ENCODE measurements at places on chromosomes 3 and 15. TPM values are rescaled to one million over a fixed set of nuclear protein-coding genes. Genes with fewer than 3 reads are reported as not detected.

GRCh38 chr15:101813803-101814534 lies 2.0 kb downstream of the OR4F15 start:
- DNase-seq = no peak

GRCh38 chr15:42151736-42152135 lies 4.7 kb downstream of the PLA2G4F start:
- DNase-seq = no peak

DNA sequence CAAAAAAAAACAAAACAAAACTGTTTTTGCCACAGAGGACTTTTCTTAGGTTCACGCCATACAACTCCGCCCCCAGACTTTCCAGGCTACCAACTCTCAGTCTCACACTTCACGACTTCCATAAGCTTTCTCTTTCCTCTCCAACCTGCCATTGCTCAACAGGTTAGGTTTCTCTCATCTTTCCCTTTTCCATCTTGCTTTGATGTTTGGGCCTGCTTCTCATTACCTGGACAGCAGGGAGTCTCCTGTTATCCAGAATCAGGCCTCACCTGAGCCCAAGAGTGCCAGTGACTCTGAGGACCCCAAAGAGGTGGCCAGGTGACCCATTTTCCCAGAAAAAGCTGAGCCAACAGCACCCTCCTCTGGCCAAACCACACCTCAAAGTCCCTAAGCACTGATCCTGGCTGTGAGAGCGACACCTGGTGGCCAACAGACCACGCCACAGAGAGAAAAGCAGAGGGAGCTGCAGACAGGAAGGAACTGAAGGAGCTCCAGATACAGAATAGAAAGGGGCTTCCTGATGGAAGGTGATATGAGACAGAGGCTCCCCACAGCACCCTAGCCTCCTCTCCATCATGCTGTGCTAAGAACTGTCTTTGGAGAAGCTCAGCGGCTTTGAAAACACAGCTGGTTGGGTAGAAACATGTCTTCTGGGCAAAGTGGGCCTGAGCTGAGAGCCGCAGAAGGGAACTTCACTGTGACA lies 4.0 kb downstream of the CCDC51 start:
- peak; percentile 83 for DNase-seq

DNA sequence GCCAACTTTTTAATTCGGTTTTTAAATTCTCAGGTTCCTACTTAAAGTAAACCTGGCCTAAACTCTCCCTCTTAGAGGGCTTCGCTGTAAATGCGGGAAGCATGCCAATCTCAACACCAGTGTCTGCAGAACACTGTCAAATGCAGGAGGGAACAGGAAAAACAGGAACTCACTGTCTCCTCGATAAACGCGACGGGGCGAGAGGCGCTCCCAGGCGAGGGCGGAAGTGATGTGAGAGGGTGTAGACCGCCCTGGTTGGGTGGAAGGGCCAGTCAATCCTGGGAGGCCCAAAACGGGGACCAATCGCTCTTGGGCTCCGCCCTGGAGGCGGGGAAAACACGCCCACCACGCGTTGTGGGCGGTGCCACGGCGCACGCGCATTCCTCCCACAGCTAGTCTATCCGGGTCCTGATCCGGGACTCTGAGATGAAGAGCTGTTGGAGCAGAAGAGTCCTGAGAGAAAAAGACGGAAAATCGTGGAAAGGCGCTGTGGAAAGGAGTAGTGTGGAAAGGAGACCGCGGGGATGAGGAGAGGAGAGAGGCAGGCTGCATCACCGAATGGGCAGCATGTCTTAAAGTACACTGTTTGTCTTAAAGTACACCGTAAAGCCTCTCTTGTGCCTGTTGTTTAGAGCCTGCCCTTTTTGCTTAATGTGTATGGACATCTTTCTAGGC lies 27.1 kb downstream of the SLC28A2 start:
- peak; percentile 98 for DNase-seq

DNA sequence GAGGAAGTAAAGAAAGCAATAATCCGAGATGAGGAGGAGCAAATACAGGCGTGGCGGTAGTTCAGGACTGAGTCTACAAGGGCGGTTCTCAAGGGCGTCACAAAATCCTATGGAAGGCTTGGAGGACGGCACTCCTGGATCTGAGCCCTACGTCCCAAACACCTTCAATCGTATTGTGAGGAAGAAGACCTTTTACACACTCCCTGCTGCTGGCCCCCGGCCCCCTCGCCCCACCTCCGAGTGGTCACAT lies 747 bp downstream of the PLD1 start:
- DNase-seq = no peak

GRCh38 chr3:48047841-48048464 lies 31.7 kb upstream of the MAP4 start:
- DNase-seq = peak; percentile 15

DNA sequence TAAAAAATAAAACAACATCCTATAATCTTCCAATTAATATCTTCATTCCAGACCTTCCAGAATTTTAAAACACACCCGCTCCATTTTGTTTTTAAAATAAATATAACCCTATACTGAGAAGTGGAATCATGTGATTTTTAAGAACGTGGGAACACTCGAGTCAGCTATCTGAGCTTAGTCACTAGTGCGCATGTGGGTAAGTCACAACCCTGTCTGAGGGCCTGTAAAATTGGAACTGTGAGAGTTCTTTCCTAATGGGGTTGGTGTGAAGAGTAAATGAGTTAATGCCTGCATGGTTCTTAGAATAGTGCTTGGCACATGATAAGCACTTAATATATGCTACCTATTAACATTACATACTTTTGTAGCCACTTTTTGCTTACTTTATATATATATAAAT lies 19.9 kb upstream of the POLR2M start:
- no peak for DNase-seq

- no peak for DNase-seq
These were observed 580.1 kb downstream of the ROBO2 start for GRCh38 chr3:77620009-77620408.

GRCh38 chr3:38579551-38580449 lies 69.7 kb downstream of the SCN5A start:
- DNase-seq = no peak

GRCh38 chr3:20288050-20288449 lies 102.0 kb upstream of the SGO1 start:
- DNase-seq = no peak

DNA sequence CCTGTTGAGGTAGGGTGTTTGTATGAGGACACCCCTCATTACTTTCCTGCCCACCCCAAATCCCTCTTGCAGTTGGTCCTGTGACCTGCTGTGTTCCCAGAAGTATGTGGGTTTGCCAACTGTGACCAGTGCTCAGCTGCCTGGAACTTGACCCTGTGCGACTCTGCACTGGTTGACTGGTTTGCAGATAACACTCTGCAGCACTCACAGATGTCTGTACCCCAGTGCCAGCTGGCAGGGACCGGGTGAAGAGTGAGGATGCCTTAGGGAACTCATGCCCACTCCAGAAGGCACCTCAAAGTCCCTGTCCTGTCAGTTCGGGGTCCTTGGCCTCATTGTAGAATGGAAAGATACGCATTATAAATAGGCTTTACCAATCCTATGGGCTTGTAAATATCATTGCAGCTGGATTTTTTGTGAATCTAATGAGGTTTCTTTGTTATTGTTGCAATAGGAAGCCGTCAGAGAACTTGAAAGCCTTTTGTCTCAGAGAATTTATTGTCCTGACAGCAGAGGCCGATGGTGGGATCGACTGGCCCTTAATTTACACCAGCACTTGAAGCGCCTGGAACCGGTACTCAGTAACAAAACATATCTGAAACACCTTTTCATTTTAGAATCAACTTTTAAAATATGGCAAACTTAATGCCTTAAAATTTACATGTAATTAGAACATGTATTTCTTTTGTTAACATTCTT lies 18.2 kb downstream of the FAN1 start:
- DNase-seq = no peak

DNA sequence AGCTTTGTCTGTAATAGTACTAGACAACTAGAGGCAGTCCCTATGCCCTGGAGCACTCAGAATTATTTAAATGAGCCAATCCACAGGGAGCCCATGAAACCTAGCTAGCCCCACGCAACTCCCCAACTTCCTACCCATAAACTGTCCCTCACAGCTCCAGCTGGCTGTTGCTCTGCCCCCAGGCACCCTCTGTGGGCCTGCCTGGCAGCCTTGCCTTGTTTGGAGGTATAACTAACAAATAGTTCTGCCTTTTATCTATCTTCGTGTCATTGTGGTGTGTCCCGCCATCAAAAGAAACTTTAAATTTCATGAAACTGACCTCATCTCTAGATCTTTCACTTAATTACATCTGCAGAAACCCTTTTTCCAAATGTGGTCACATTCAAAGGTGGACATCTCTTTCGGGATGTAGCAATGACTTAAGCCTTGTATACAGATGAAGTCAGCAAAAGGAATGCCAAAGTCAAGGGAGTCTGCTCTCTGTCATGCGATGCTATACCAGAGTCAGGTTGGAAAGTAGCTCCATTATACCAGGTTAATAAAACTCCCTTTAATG lies 1.8 kb upstream of the RTP3 start:
- DNase-seq = peak; percentile 41

- no peak for DNase-seq
These were observed 13.6 kb downstream of the KLHL25 start for GRCh38 chr15:85781099-85781498.

GRCh38 chr3:5134499-5134898 lies 12.4 kb downstream of the ARL8B start:
- no peak for DNase-seq

- DNase-seq = no peak
These were observed 498.4 kb upstream of the UBE2E2 start for GRCh38 chr3:22704571-22705354.

GRCh38 chr3:4408958-4409357 lies 58.1 kb downstream of the SUMF1 start:
- no peak for DNase-seq

DNA sequence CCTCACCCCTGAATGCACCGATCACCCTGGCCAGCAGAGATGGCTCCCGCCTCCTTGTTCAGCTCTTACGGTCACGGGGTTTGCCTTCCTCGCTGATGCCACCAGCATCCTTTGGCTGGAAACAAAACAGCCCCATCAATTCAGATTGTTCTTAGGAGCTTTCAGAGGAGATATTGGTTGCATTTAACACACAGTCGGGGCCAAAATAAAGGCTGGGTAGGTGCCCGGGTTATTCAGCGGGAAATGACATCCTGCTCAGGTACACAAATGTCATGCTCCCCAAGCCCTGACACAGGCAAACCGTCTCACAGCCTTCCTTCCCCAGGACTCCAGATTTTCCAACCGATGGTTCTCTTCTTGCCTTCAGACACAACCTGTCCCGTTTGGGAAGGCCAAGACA lies 62.4 kb upstream of the MEF2A start:
- no peak for DNase-seq

DNA sequence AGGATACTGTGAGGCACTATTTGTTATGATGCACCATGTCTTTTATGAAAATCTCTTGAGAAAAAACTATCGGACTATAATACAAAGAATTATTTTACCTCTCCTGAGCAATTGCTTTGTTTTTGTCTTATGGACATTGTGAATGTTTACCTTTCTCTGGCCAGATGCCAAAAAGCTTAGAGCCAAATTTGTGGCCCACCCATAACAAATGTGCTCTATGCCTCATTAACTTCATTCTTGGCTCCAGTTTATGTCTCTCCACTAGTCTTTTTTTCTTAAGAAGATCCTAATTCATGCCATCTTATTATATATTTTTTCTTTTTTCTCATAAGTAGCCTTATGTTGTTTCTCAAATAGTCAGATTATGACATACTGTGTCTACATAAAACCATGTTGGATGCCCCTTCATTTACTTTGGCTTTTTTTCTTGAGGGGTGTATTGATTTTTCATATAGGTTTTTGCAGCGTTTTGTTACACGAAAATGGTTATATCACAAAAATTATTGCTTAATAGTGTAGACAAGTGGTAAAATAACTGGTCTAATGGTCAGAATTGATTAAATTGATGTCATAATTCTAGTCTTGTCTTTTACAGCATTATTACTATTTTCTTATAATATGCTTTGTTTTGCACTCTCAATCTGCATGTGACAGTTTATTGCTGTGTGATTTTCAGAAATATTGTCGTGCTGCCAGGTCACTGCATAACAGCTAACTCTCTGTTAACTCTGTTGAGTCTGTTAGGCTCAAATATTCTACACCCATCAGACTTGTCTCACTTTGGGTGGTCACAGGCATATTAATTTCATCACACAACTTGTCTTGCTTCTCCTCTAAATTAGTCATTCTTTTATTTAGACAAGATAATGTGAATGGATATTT lies 18.2 kb downstream of the SENP8 start:
- DNase-seq = peak; percentile 6

GRCh38 chr15:54289590-54290136 lies 311.4 kb downstream of the UNC13C start:
- no peak for DNase-seq

GRCh38 chr15:49621401-49621811 lies 558 bp downstream of the DTWD1 start:
- DNase-seq = no peak

- DNase-seq = no peak
These were observed 17.5 kb downstream of the TGM5 start for GRCh38 chr15:43249236-43249635.

DNA sequence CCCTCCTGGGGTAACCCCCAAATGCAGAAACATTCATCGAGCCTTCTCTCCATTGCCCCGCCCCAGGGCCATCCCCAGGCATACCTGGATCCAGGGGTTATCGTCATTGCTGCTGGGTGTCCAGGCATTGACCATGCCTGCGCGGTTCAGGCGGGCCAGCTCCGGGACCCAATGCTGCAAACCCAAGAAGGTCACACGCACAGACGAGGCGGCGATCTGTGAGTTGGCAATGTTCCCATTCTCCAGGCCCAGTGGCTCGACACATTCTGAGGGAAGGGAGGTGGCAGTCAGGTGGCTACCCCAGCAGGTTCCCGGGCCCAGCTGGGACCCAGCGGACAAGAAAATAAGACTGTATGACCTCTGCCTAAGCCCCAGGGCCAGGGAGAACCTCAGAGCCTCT lies 6.1 kb downstream of the MFGE8 start:
- no peak for DNase-seq

- DNase-seq = no peak
These were observed 169.5 kb upstream of the UMPS start for GRCh38 chr3:124560666-124561215.

The PAK6 gene
- total RNA-seq = 0.12 TPM

The HAPLN3 gene
- total RNA-seq = 6.6 TPM

The LRRIQ4 gene
- not detected for total RNA-seq

The SLC12A1 gene
- total RNA-seq = not detected

The VGLL3 gene
- 8.4 TPM for total RNA-seq

The ITIH1 gene
- total RNA-seq = not detected

The ZPLD1 gene
- not detected for total RNA-seq

The ZNF621 gene
- total RNA-seq = 9.9 TPM

The IL1RAP gene
- total RNA-seq = 11.8 TPM
